Activated naive CD4-positive, alpha-beta T cell (primary cell): ENCODE measurements at places on chromosomes 2 and 18.

- peak; percentile 28 for DNase-seq
Measured at GRCh38 chr2:109143214-109144187, 14.5 kb downstream of the SH3RF3 start.

- no peak for DNase-seq
Measured at GRCh38 chr2:33209976-33210375, 263.2 kb downstream of the LTBP1 start.

DNA sequence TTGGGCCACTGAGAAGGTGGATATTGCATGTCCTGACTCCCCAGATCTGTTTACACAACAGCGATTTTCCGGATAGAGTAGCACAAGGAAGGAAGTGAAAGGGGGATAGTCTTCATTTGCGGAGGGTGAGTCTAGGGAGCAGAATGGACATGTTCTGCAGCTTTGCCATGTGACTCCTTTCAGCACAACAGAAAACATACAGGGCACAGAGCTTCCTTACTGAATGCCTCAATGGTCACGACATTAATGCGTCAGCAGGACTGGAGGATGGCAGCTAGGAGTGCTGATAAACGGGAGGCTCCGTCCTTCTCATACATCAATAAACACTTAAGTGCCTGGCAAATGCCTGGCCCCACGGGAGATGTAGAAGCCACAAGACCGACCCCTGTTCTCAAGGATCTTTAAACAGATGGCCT, 163.0 kb downstream of the FAM210A start:
- DNase-seq = no peak

DNA sequence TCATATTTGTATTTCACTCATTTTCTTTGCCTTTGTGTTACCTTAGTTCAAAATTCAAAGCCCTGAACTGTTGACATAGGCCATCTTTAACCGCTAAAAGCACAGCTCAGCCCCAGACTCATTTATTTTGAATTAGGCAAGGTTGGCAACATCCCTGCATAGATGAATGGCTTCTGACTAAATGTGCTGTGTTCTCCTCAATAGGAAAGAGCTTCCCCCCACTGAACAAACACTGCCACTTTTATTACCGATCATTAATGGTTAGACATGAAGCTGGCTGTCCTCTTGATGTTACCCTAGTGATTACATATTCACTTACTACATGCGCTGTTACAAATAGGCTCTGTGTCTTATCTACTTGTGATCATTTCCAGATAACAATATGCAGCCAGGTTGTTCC, 170.7 kb downstream of the ADCYAP1 start:
- DNase-seq = no peak

DNA sequence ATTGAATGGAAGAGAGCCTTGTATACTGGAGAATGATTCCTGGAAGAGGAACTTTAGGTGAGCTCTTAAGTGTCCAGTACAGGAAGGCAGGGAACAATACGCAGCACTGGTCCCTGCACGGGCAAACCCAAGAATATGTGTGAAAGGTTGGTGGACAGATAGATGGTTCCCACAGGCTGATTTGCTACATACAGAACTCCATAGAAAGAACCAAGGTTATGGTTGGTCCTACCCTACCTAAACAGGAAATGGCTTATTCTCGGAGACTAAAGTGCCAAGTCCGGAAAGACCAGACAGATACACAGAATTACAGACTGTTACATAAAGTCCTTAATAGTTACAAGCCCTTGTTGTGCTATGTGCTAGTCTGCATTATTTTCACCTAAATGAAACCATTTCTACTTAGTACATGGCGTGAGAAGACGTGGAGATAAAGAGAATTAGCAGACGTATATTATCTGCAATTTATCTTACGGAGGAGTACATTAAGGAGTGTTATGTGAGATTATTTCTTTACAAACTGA, 1.2 kb downstream of the REV1 start:
- DNase-seq = no peak

DNA sequence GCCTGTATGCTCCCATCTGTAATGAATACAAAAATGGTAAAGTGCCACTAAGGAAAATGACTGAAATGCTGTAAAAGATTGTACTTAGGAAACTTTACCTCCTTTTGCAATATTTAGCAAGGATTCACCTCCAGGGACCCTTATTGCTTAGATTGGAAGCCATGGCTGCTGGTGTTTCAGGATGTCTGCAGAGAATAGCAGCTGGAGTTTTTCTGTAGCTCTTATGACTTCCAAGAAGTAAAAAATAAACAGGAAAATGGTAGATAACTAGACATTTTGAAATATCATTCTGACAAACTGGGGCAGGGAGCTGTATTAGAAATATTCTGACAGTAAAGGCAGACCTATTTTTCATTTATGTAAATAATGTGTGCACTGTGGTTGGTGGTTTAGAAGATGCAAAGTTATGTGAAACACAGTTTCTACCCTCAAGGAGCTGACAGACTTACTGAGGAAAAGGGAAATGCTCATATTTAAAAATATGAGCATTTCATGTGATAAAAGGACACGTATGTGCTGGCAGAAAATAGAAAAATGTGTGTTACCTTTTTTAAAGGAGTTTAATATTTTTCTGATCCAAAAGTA, 224.9 kb upstream of the BOD1L2 start:
- no peak for DNase-seq

DNA sequence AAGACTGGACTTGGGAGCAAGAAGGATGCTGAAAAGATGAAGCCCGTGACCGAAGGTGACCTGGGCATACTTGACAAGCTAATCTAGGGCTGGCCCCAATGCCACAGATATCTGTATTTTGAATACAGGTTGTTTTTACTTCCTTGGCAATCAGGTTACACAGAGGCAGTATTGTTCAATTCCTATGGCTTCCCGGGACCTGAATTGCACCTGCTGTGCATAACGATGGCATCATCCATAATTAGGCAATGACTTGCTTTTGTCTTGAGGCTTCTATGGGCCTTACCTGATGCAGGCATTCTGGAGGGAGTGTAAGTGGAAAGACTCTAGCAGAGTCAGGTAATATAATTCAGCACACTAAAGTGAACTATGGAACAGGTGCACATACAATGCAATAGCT, 60.6 kb upstream of the CUL3 start:
- DNase-seq = no peak

DNA sequence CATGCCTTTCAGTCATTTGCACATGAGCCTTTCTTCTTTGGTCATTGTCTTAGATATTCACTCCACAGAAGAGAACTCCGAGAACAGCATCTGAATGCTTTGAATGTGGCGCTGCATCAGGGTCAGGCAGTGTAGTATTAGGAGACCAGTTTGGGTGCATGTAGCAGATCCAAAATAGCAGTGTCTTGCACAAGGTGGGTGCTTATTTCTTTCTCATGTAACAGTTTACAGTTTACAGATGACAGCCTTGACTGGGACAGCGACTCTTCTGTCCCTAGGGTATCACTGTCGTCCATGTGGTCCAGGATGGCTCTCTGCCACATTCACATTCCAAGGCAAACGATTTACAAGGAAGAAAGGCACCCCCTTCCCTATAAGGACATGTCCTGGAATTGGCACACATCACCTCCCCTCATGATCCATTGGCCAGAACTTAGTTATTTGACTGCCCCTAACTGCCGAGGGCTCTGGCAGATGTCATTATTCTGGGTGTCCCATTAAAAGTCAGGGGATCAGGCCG, 101.0 kb downstream of the STPG4 start:
- no peak for DNase-seq

- DNase-seq = no peak
Measured at GRCh38 chr2:3131636-3132326, 245.8 kb downstream of the EIPR1 start.

DNA sequence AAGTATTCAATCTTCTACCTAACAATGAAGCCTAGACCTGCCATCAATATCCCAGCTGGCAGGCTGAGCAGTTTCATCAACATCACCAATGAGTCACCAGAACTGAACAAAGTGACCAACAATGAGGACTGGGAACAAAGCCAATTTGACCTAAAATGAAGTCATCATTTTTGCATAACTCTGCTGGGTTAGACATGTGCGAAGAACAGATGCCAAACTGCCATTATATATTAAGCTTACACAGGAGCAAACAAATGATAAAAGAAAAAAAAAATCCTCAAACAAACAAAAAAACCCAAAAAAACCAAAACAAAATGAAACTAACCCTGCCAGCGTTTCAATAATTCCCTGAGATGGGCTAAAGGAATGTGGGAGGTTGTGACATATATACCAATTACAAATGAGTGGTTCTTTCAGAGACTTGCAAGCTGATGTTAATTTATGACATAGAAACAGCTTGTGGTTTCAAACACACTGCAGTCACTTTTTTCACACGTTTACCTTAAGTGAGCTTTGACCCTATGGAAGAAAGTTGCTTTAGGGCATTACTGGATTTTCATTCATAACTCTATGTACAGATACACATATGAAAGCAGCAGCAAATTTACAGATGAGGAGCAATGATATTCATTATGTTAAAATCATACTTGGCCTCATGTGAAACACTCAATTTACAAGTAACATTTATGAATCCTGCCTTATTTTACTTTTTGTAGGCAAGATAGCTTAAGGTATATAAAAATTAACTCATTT, 56.9 kb upstream of the CCDC141 start:
- DNase-seq = no peak

DNA sequence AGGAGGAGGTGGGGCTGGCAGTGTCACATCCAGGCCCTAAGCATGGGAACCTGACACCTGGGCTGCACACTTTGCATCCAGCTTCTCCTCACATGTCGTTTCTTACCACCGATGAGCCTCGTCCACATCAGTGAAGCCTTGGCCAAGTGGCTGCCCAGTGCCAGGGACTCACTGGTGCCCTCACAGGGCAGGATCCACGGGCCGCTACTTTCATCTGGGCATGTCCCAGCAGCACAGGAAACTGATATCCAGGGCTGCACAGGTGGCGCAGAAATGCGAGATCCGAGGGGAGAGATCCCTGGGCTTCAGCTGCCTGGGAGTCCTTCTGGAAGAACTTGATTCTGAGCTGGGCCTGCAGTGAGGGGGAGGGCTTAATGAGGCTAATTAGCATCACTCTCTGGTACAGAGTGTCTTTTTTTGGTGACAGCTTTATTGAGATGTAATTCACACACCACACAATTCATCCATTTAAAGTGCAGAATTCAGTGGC, 291.6 kb upstream of the HDAC4 start:
- DNase-seq = no peak

DNA sequence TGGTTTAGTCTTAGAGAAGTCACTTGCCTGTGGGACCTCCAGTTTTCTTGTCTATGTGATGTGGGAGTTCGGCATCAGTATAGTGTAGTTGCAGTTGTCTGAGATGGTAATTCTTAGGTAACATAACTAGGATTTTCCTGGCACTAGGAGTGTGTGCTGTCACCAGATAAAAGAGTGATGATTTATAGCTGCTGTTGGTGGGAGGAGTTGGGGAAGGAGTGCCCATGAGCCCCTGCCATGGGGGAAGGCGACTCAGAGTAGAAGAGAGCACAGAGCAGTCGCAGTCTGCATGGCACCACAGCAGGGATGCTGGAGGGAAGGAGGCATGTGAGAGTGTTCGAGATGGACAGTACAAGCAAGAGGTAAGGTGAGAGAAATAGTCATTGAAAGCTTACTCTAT, 38.7 kb downstream of the ATP9B start:
- no peak for DNase-seq

GRCh38 chr2:176155356-176156044, 1.6 kb upstream of the HOXD3 start:
- DNase-seq = no peak

GRCh38 chr2:84897773-84898172, 7.7 kb upstream of the TMSB10 start:
- no peak for DNase-seq

GRCh38 chr2:200786423-200786822, 25.3 kb upstream of the BZW1 start:
- DNase-seq = no peak

GRCh38 chr18:63137999-63138435, 181.6 kb downstream of the BCL2 start:
- peak; percentile 30 for DNase-seq

GRCh38 chr2:38658613-38659012, 7.3 kb upstream of the GALM start:
- no peak for DNase-seq

GRCh38 chr2:239732666-239733010, 292.5 kb downstream of the NDUFA10 start:
- DNase-seq = no peak

GRCh38 chr2:86068136-86068588, 37.5 kb downstream of the POLR1A start:
- DNase-seq = no peak

DNA sequence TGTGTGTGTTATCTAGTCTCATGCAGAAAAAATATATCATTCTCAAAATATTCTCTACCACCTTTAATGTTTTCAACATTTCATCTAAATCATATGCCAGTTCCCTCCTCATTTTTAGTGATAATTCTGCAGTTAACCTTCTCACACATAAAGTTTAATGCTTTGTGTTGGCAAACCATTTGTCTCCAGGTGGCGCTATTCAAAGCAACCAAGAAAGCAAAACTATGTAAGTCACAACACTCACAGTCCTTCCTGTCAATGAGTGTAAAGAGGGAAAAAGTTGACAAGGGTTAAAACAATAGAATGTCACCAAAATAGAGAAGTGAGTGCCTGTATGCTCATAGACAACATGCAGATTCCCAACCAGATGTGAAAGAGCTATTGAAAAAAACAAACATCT, 961.6 kb upstream of the LRRTM1 start:
- no peak for DNase-seq

DNA sequence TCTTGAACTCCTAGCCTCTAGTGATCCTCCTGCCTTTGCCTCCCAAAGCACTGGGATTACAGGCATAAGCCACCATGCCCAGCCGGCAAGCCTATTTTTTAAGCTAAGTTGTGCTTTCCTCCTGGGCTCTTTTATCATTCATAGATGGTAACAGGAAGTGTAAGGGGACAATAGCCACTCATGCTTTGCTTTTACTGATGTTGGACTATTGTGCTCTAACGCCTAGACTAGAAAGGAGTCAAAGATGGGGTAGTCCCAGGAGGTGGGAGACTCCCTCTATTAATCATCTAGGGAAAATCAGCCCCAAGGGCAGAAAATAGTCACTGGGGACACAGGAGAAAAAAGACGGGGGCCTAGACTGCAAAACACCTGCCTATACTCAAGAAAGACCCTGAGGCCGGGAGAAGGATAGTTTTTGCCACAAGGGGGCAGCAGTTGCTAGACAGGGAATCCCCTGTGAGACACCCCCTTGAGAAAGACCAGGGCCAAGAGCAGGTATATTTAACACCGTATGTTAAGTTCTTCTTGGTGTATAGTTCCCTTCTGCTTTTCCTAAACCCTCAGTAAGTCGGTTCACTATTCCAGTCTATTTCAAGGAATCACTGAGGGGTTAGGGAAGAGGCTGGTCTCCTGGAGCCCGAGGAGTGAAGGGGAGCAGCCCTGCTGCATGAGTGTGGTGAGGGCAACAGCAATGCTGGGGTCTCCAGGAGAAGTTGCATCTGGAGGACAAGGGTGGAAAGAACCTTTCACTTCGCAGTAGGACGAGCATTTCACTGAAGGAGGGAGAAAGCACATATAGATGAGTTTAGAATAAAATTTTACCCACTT, 2.1 kb upstream of the CXCR1 start:
- DNase-seq = peak; percentile 29

GRCh38 chr18:69447886-69448285, 47.2 kb downstream of the DOK6 start:
- DNase-seq = no peak
